ENCODE measurements at places on chromosomes 12 and 14.

DNA sequence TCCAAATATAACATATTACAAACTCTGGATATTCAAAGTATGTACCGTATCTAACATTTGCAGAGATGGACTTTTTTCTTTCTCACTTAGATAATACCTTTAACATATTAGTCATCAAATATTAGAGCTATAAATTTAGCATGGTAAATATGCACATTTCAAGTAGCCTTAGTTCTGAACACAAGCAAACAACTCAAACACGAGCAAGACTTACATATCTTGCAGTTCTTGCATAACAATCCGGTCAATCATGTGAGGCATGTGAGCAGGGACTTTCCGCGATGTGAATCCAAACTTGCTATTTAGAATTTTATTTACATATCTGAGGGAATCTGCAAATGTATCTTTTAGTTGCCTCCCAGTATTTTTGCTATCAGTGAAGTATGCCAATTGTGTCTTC, 22.1 kb upstream of the SYCP3 start:
- DNase-seq: no peak

- DNase-seq: peak; percentile 80
Measured at GRCh38 chr14:23538785-23539184, 12.8 kb downstream of the ZFHX2 start.

DNA sequence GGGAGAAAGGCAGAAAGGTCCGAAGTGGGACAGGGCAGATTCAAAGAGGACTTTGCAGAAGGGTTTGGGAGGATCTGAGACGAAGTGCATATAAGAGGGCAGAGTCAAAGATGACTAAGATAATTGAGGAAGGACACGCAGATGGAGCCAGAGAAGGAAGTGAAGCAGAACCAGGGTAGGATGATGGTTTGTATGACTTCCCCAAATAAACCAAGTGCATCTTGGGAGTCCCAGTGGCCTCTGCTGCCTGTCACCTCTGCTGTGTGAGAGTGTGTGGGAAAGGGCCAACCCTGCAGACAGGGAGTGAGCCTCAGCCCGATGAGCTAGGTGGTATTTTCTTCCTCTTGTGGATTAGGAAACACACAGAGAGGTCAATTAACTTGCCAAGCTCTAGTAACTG, 36.8 kb downstream of the FLVCR2 start:
- no peak for DNase-seq

DNA sequence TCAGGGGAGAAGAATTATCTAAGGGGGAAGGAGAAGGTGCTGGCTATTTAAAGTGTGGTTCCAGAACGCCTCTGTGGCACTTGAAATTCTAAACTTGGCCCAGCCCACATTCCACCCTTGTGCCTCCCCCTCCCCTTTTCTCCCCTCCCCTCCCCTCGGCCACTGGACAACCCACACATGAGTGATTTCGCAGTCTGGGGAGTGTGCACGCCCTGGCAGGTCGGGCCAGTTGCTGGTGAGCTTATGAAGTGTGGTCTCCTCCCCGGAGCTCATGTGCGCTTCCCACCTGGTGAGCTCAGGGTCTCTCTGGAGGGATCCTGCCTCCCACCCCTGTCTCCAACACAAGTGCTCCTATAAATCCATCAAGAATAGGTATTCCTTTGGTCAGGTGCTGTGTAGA, at the start of gene SLC6A13:
Gene SLC6A13, minus strand, starts transcription at position 20 of the 400 bp plus-strand sequence. CDS start 2,784 bp downstream, outside the sequence.
- DNase-seq: peak; percentile 12

DNA sequence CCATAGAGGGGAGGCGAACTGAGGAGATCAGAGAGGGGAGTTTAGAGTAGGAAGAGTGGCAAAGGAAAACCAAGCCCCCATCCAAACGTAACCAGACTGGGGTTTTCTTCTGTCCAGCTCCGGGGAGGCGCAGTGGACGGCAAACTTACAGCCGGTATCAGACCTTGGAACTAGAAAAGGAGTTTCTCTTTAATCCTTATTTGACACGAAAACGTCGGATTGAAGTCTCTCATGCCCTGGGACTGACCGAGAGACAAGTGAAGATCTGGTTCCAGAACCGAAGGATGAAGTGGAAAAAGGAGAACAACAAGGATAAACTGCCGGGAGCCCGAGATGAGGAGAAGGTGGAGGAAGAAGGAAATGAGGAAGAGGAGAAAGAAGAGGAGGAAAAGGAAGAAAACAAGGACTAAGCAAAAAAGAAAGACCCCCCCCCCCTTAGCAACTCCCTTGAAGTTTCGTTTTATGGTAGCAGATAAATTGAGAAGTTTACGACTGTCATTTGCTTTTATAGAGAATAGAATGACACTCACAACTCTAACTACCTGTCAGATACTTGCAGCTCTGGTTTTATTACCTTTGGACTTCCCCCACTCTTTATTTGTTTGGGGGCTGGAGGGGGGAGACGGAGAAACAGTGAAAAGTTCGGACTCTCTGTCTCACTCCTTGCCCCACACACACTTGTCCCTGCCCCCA, 2.3 kb downstream of the HOXC8 start:
- DNase-seq: no peak

DNA sequence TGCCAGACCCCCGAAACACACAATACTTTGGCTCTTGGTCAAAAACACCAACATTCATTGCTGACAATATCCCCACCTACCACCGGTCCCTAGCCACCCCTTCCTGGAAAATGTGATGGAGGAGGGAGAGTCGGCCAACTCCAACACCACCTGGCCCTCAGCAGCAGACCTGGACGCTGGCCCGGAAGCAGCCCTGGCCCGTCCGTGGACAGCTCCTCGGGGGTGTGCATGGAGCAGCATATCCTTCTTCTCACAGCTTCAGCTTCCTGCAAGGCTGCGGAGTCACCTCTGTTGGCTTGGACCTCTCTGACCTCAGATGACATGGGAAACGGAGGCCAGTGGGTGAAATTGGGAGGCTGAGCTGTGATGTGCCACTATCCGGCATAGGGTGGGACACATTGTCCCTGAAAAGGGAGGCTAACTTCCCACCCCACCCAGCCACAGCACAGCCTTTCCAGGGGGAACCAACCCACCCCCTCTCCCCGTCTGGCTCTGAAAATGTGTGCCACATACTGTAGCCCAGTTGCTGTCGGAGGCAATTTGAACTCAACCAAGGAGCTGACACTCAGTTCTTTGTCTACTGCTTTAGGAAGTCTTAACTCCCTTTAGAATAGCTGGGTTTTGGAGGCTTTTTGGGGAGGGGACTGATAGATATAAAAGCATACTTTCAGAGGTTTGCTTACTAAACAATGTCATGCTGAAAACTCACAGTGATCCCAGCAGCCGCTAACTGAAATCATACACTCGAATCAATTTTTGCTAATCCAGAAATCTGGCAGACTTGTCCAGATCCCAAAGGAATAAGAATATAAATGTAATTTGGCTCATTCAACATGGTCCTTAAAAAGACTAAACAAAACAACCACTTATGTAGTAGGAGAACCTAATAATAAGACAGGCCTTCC, 43.1 kb upstream of the LTA4H start:
- DNase-seq: no peak

- DNase-seq: peak; percentile 25
Measured at GRCh38 chr12:105013892-105014291, 27.8 kb downstream of the NOPCHAP1 start.

GRCh38 chr12:1319212-1319611, 275.2 kb downstream of the FBXL14 start:
- DNase-seq: no peak
